Type B pancreatic cell (in vitro differentiated cells): ENCODE measurements at places on chromosomes 7 and 10. TPM values are rescaled to one million over a fixed set of nuclear protein-coding genes. Genes with fewer than 3 reads are reported as not detected.

GRCh38 chr10:1522237-1522636 lies 215.1 kb downstream of the ADARB2 start:
- H3K27ac ChIP-seq = peak overlapping the region; percentile 52
- no peak overlapping the region for H3K4me3 ChIP-seq
- DNase-seq = no peak

DNA sequence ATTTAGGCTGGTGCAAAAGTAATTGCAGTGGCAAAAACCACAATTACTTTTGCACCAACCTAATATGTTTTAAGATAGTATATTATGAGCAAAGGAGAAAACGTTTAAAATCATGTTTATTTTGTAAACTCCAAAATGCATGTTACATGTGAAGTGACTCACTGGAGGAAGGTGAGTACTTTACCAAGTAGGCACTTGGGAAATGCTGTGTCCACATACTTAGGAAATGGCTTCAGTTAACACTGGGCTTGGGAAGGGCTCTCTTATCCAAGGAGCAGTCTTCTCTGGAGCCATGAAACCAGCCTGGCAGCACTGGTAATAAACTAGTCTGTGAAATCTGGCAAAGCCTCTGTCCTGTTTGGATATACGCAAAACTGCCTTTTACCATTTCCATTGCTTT lies 4.4 kb downstream of the RPS24 start:
- H3K4me3 ChIP-seq = peak overlapping the region; percentile 58
- peaks cover 57% of the 10 kb centered on the region for H3K36me3 ChIP-seq
- no peak for DNase-seq
- H3K27me3 ChIP-seq = no peaks in the 10 kb centered on the region
- peaks cover 65% of the 10 kb centered on the region for H3K4me1 ChIP-seq

GRCh38 chr10:52951824-52952223 lies 179.2 kb upstream of the MBL2 start:
- peaks cover 8% of the 10 kb centered on the region for H3K36me3 ChIP-seq
- H3K4me3 ChIP-seq = peak overlapping the region; percentile 19
- DNase-seq = no peak
- no peak overlapping the region for H3K27ac ChIP-seq
- peaks cover 15% of the 10 kb centered on the region for H3K4me1 ChIP-seq

DNA sequence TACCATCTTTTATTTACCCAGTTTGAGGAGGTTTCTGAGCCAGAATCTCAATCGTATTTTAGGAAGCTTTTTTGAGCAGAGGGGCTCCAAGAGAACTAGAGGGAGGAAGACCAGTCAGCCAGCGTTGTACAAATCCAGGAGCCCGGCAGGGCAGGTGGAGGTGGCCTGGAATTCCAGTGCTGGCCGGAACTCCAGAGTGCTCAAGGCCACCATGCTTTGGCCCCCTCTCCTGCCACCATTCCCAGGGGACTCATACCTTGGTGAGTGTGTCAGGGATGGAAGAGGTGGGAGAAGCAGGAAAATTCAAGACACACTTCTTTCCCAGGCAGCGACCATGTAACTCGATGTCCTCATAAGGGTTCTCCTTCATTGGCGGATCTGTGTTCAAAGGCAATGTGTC lies 55.3 kb downstream of the DENND2A start:
- no peaks in the 10 kb centered on the region for H3K27me3 ChIP-seq
- DNase-seq = no peak
- H3K27ac ChIP-seq = no peak overlapping the region
- no peak overlapping the region for H3K4me3 ChIP-seq
- H3K4me1 ChIP-seq = no peaks in the 10 kb centered on the region

DNA sequence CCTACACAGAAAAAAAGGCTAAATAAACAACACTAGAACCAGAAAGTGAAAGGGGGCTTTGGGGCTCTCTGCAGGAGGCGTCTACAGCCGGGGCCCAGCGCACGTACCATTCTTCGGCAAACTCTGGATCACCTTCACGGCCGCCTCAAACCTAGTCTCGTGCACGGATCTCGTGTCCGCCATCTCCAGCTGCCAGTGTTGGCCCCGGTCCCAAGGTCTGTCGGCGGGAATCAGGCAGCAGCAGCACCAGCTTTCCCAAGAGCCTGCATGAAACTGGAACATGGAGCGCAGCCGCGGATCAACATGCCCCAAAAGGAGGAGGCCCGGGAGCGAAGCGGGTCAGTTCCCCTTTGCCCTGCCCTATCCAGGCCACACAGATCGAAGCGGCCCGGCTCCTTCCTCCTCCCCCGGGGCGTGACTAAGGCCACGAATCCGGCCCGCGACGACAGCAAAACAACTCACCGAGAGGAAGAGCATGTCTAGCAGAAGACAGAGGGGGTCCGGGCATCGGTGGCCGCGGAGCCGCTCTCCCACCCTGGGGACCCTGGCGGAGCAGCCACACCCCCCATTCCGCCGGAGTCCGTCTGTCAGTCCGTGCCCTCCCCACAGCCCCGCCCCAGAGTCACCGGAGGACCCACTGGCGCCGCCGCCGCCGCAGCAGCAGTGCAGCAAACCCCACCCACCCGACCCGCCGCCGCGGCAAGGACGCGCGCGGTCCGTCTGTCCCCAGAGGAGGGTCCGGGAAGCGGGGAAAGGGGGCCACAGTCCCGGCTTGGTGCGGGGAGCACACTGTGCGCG lies at the start of gene ACBD5:
Gene ACBD5 (minus strand): TSS at position 586 of the 798 bp plus-strand sequence. CDS start 109 bp downstream, at position 477.
- H3K27ac ChIP-seq = peak within 1 kb of the TSS; percentile 98
- peak within 1 kb of the TSS; percentile 94 for H3K4me3 ChIP-seq
- peaks cover 12% of the 10 kb centered on the region for H3K4me1 ChIP-seq
- peak; percentile 77 for DNase-seq
- H3K27me3 ChIP-seq = peaks cover 3% of the 10 kb centered on the region
- peaks cover 4% of the 10 kb centered on the region for H3K36me3 ChIP-seq

GRCh38 chr10:76946270-76946669 lies 691.3 kb downstream of the KCNMA1 start:
- no peak overlapping the region for H3K4me3 ChIP-seq
- no peak for DNase-seq
- peaks cover 9% of the 10 kb centered on the region for H3K36me3 ChIP-seq
- H3K27ac ChIP-seq = no peak overlapping the region

DNA sequence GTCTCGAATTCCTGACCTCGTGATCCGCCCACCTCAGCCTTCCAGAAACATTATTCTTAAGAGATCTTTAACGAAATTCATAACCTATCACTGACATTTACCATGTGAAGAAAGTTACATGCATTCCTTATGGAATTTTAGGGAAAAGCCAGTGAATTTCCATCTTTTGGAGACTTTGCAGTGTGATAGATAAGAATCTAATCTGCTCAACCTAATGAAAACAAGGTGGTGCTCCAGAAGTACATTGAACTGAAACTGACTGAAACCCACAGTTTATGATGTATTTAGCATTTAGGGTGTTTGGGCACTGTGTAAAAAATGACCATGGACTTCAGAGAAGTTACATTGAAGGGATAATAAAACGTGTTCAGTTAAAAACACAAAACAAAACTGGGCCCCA lies 43.6 kb downstream of the SRI start:
- H3K4me1 ChIP-seq = no peaks in the 10 kb centered on the region
- no peaks in the 10 kb centered on the region for H3K36me3 ChIP-seq
- no peak overlapping the region for H3K27ac ChIP-seq
- no peak overlapping the region for H3K4me3 ChIP-seq

DNA sequence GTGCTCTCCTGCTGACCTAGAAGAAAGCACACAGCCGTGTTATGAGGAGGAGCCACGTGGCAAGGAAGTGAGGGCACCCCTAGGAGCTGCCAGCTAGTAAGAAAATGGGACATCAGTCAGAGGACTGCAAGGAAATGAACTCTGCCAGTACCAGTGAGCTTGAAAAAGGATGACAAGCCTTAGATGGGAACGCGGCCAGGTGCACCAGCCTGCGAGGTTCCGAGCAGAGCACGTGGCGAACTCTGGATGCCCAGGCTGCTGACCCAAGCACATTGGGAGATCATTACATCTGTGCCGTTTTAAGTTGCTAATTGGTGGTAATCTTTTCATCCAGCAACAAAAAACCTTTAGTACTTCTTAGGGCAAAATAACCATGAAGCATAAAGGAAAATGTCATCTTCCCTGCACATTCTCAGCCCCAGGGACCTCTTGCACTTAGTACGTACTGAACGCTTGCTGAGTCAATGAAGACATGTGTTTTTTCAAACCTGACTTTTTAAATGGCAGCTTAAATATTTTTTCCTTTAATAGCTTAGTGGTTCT lies 69.4 kb downstream of the AMZ1 start:
- H3K36me3 ChIP-seq = peaks cover 26% of the 10 kb centered on the region
- H3K4me1 ChIP-seq = peaks cover 33% of the 10 kb centered on the region
- DNase-seq = no peak
- no peaks in the 10 kb centered on the region for H3K27me3 ChIP-seq
- peak overlapping the region; percentile 84 for H3K27ac ChIP-seq

- no peak overlapping the region for H3K4me3 ChIP-seq
- H3K36me3 ChIP-seq = peaks cover 2% of the 10 kb centered on the region
- H3K27me3 ChIP-seq = peaks cover 20% of the 10 kb centered on the region
- peaks cover 3% of the 10 kb centered on the region for H3K4me1 ChIP-seq
- no peak for DNase-seq
These were observed 236.1 kb downstream of the BUB3 start for GRCh38 chr10:123390332-123390731.

DNA sequence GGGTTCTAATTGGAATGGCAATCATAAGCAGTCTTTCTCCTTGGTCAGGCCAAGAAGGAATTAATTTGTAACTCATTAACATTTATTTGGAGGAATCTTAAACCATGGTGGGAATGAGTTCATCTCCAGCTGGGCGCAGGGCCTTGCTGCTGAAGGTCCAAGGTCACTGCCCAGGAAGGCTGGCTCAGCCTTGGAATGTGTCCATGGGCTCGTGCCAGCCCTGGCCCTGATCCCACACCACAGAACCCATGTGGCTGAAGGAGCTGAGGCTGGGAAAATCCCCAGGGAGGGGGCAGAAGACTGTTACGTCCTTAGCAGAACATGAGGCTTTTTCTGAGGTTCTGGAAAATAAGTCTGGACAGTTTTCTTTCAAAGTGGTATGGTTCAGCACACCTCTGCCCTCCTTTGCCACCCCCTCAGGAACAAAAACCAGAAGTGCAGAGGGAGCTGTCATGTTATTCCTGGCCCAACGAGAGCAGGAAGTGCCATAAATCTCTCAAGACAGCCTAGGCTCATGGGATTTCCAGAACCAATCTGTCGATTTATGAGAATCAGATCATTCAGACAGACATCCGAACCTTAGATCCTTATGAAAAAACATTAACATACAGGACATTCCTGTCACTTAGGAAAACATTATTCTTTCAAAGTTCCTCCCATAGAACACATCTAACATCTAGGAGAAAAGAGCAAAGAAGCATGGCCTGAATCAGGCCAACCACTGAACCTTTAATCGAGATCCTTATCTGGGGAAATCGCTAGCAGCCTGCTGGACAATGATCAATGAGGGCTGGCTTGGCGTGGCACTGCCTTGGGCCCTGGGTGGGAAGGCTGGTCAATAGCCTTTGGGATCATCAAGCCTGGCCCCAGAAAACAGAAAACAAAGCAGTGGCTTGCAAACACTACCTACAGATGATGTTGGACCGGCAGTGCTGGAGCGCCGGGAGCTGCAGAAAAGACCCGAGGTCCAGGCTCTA lies 134.3 kb downstream of the TAX1BP1 start:
- DNase-seq = no peak
- H3K27ac ChIP-seq = no peak overlapping the region
- H3K36me3 ChIP-seq = no peaks in the 10 kb centered on the region
- H3K4me3 ChIP-seq = no peak overlapping the region

Gene SLC13A1
- 0.07 and 0.14 TPM in 2 replicates for total RNA-seq

Gene CUZD1
- total RNA-seq = 0.86 TPM in 1 of 2 replicates, not detected in the other

Gene NKX1-2
- 0.29 and 0.48 TPM in 2 replicates for total RNA-seq

Gene GRID1
- 2.4 and 9.2 TPM in 2 replicates for total RNA-seq

Gene NUPR2
- total RNA-seq = not detected in 2 replicates

Gene FGFBP3
- total RNA-seq = 4.5 and 9.6 TPM in 2 replicates
